Activated T-helper 1 cell treated with anti-CD3 and anti-CD28 coated beads, Interleukin-12 subunit alpha, Interleukin-12 subunit beta, Interleukin-2, Interleukin-4 antibody, amounts not matched to agents 30 ng/mL and 10 ng/mL and 1 ng/mL, durations not matched to agents 14 hours and 24 hours and 36 hours (primary cell): ENCODE measurements at places on chromosomes 2 and 18. TPM values are rescaled to one million over a fixed set of nuclear protein-coding genes. Genes with fewer than 3 reads are reported as not detected.

DNA sequence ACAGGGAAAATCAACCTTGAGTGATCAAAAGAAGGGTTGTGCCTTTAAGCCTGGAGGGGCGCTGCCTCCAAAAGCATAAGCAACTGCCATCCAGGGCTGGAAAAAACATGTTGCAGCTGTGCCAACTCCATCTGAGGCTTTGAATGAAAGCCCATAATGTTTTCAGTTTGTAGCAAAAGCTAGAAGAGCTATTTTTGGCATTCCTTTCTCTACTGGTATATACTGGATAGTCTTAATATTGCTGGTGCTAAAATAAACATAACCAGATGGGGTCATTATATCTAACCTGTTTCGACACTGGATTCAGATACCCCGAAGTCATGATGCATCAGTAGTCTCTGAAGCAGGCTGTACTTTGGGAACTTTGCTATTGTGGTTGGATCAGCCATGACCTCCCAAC is 25.1 kb downstream of the ANXA4 start:
- no peak for DNase-seq
- H3K4me3 ChIP-seq: no peak overlapping the region
- H3K27me3 ChIP-seq: no peaks in the 10 kb centered on the region
- H3K4me1 ChIP-seq: peaks cover 72% of the 10 kb centered on the region

The TRIM54 gene
- 0.26 TPM in 1 of 2 replicates, not detected in the other for total RNA-seq

DNA sequence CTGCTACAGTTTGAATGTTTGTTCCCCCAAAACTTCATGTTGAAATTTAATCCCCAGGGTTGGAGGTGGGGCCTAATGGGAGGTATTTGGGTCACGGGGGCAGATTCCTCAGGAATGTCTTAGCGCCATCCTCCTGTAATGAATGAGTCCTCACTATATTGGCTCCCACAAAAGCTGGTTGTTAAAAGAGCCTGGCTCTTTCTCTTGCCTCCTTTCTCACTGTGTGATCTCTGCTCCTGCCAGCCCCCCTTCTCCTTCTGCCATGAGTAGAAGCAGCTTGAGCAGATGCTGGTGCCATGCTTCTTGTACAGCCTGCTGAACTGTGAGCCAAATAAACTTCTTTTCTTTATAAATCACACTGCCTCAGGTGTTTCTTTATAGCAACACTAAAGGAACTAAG is 721.0 kb upstream of the PKDCC start:
- H3K27ac ChIP-seq: no peak overlapping the region
- H3K4me3 ChIP-seq: no peak overlapping the region
- H3K36me3 ChIP-seq: no peaks in the 10 kb centered on the region
- H3K27me3 ChIP-seq: no peaks in the 10 kb centered on the region

The MTERF4 gene
- total RNA-seq: 40.5 and 43.3 TPM in 2 replicates

DNA sequence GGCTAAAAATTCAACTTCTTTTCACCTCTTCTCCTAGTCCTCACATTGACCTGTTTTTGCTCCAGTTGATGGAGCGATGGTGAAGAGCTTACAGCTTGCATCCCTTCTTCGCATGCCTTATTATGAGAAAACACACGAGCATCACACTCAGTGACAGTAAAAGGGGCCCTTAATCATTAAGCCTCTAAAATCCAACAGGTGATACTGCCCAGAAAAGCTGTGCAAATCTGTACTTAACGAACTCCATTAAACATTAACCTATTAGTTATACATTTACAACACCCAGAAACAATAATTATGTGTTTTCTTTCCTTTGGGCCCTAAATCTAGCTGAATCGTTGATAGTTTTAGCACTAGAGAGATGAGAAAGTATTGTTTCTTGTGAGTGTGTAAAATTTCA is 54.8 kb downstream of the LAMA1 start:
- no peak for DNase-seq
- no peak overlapping the region for H3K4me3 ChIP-seq
- no peak overlapping the region for H3K27ac ChIP-seq
- no peaks in the 10 kb centered on the region for H3K4me1 ChIP-seq
- H3K36me3 ChIP-seq: no peaks in the 10 kb centered on the region

DNA sequence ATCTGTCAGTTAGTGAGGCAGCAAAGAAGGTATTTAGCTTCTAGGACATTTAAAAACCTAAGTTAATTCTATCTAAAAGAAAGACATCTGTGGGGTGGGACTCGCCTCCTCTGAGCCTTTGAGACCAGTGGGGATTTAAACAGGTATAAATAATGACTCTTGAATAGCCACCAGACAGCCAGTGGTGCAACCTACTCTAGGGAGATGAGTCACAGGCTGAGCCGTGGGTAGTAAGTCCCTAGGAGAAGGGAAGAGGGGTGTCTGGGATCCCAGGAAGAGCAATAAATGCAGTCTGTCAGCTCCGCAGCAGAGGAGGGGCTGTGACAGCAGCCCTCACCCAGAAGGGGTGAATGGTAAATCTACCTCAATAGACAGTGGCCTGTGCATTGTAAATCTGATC is 43.1 kb upstream of the GALNT3 start:
- no peaks in the 10 kb centered on the region for H3K27me3 ChIP-seq
- no peak for DNase-seq
- H3K4me1 ChIP-seq: no peaks in the 10 kb centered on the region
- no peaks in the 10 kb centered on the region for H3K36me3 ChIP-seq

GRCh38 chr2:41498781-41499180 is 549.0 kb upstream of the PKDCC start:
- H3K4me1 ChIP-seq: no peaks in the 10 kb centered on the region
- no peak for DNase-seq
- no peak overlapping the region for H3K27ac ChIP-seq
- no peak overlapping the region for H3K4me3 ChIP-seq

DNA sequence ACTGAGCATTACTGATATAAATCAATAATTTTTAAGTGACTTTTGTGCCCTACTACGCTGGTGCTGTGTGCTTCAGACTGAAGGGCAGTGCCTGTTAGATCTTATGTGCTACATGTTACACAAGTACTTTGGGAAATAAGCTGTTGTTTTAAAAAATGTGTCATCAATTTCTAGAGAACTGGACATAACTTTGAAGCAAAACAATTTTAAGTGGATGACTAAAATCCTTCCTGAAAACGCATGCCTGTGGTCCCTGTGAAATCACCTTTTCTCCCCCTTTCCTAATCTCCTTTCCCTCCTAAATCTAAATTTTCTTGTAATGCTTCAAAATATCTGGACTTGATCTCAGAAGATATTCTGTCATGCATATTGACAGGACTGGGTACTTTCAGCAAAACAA is 7.1 kb upstream of the IL1RL1 start:
- peak overlapping the region; percentile 91 for H3K27ac ChIP-seq
- no peaks in the 10 kb centered on the region for H3K27me3 ChIP-seq
- H3K4me3 ChIP-seq: peak overlapping the region; percentile 41

DNA sequence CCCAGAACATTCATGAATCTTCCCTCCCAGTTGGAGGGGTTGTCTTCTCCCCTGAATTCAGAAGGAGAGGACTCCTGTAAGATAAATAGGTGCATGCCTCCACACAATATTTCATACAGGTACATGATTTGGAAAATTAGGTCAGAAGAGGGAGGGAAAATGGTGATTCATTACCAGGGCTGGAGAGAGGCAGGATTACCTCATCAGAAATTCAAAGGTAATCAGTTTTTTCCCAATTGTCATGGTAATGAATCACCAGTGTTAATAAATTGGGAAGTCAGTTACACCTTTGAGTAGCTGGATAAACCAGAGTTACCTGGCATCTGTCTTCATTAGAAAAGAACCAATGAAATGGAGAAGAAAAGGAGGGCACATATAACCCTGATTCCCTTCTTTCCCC is 128.5 kb downstream of the EN1 start:
- H3K27ac ChIP-seq: no peak overlapping the region
- DNase-seq: no peak
- H3K27me3 ChIP-seq: no peaks in the 10 kb centered on the region
- no peaks in the 10 kb centered on the region for H3K36me3 ChIP-seq
- no peak overlapping the region for H3K4me3 ChIP-seq

- peaks cover 1% of the 10 kb centered on the region for H3K27me3 ChIP-seq
- no peak overlapping the region for H3K27ac ChIP-seq
- H3K4me3 ChIP-seq: no peak overlapping the region
- H3K4me1 ChIP-seq: no peaks in the 10 kb centered on the region
- no peaks in the 10 kb centered on the region for H3K36me3 ChIP-seq
Observed at GRCh38 chr18:2049986-2050385, 521.3 kb downstream of the METTL4 start.

- DNase-seq: no peak
- no peak overlapping the region for H3K4me3 ChIP-seq
- H3K27ac ChIP-seq: no peak overlapping the region
- no peaks in the 10 kb centered on the region for H3K4me1 ChIP-seq
- peaks cover 12% of the 10 kb centered on the region for H3K27me3 ChIP-seq
Observed at GRCh38 chr2:29226808-29227207, 111.6 kb downstream of the CLIP4 start.

The FBLN7 gene
- 26.4 and 29.6 TPM in 2 replicates for total RNA-seq

The AMER3 gene
- not detected in 2 replicates for total RNA-seq

DNA sequence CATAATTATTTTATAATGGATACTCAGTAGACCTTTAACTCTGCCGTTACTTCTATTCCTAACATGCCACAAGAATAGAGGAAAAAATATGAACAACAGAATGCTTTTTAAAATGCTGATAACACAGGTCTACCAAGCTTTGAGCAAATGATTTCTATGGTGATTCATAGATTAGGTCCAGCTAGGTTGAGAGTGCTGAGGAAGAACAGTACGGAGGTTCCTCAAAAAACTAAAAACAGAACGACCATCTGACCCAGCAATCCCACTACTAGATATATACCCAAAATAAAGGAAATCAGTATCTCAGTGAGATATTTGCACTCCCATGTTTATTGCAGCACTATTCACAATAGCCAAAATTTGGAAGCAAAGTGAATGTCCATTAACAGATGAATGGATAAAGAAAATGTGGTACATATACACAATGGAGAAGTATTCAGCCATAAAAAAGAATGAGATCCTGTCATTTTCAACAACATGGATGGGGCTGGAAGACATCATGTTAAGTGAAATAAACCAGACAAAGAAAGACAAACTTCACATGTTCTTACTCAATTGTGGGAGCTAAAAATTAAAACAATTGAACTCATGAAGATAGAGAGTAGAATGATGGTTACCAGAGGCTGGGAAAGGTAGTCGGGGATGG is 111.6 kb upstream of the SERTAD2 start:
- H3K36me3 ChIP-seq: peaks cover 2% of the 10 kb centered on the region
- H3K4me3 ChIP-seq: no peak overlapping the region
- no peak for DNase-seq
- H3K27me3 ChIP-seq: no peaks in the 10 kb centered on the region

The ELP2 gene
- 97.1 and 104 TPM in 2 replicates for total RNA-seq

DNA sequence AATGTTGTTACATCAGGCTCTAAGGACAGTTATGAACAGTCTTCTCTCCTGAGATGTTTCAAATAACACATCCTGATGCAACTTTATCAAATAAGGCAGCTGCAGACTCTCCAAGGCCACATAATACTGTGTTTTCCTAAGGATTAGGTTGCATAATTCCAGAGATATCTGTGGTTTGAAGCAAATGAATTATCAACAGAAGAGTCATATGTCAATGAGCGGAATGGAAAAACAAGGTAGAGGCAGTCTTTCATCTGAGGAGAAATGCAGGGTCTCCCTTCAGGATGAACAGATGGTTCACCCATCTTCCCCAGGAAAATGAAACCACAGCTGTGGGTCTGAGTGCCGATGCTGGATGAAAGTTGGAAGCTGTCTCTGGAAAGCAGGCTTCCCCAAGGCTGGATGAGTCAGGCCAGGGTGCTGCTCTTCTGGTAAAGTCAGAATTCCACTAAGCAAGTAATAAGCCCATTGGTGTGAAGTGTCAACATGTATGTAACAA is 22.2 kb downstream of the LYG1 start:
- H3K27ac ChIP-seq: no peak overlapping the region
- DNase-seq: no peak
- no peak overlapping the region for H3K4me3 ChIP-seq

DNA sequence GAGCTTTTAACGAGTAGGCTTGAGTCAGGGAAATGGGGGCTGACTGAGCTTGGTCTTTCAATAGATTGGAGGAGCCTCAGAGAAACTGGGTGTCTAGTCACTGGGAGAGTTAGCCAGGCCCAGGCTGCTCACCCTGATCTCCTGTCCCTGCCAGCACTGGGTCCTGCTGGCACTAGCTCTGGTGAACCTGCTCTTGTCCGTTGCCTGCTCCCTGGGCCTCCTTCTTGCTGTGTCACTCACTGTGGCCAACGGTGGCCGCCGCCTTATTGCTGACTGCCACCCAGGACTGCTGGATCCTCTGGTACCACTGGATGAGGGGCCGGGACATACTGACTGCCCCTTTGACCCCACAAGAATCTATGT is 720 bp downstream of the KRTCAP3 start:
- no peak overlapping the region for H3K4me3 ChIP-seq
- peaks cover 8% of the 10 kb centered on the region for H3K4me1 ChIP-seq
- peaks cover 44% of the 10 kb centered on the region for H3K36me3 ChIP-seq
- H3K27ac ChIP-seq: no peak overlapping the region

GRCh38 chr18:46555724-46556123 is 101.3 kb downstream of the LOXHD1 start:
- no peaks in the 10 kb centered on the region for H3K36me3 ChIP-seq
- no peaks in the 10 kb centered on the region for H3K4me1 ChIP-seq
- no peak overlapping the region for H3K27ac ChIP-seq
- H3K4me3 ChIP-seq: no peak overlapping the region
- DNase-seq: no peak

The RNMT gene
- total RNA-seq: 55.8 and 60.6 TPM in 2 replicates

GRCh38 chr2:68404893-68405799 is 40.1 kb downstream of the PLEK start:
- H3K4me3 ChIP-seq: no peak overlapping the region
- no peak for DNase-seq
- peaks cover 5% of the 10 kb centered on the region for H3K4me1 ChIP-seq
- H3K27me3 ChIP-seq: peaks cover 29% of the 10 kb centered on the region

DNA sequence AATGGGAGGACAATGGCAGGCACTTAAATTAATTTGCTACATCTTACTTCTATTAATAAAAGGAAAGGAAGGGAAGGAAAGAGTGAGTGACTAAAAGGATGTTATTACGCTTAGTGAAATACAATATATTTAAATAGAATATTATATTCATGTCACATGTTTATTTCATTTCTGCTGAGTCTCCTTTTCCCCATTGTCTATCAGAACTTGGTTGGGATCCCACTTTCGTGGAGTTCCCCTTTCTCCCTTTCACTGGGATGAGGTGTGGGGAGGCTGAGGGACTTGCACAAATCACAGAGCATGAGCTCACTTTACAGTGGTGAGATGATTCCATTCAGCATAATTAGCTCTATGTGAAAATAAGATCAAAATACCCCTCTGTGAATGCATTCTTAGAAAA is 730.6 kb downstream of the TSN start:
- H3K36me3 ChIP-seq: no peaks in the 10 kb centered on the region
- H3K4me3 ChIP-seq: no peak overlapping the region
- no peaks in the 10 kb centered on the region for H3K4me1 ChIP-seq
- no peak overlapping the region for H3K27ac ChIP-seq

DNA sequence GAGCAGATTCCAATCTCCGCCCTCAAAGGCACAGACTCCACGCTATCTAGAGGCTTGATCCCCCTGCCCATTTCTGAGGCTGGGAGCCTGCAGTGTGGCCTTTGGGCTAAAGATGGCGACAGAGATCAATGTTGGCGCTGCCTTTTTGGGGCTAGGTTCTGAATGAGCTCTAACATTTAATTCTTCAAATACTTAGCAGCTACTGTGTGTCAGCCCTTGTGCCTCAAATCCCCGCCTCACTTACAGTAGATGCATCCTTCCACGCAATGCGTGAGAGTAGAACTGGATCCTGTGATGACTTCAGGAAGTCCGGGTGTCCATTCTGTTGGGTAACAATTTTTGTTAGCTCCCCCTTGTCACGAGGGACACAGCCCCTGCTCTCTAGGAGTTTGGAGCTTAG is 12.4 kb downstream of the IL1F10 start:
- no peak overlapping the region for H3K27ac ChIP-seq
- DNase-seq: peak; percentile 28
- H3K36me3 ChIP-seq: no peaks in the 10 kb centered on the region
